ENCODE measurements at places on chromosomes 5 and 9.

DNA sequence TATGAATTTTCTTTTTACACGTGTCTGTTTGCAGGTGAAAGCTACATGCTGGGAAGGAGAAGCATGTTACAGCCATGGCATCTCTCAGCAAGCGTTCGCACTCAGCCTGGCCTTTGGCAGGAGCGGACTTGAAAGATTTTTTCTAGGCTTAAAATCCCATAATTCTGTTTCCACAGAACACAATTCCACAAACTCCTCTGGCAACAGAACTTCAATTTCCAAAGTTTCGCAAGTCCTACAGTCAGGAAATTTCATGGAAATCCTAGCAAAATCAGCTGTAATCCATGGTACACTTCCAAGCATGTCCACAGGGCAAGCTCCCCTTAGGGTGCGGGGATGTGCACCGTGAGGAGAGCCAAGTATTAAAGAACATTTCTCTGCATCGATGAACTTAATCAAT lies 35.9 kb downstream of the SUB1 start:
- no peak for DNase-seq

DNA sequence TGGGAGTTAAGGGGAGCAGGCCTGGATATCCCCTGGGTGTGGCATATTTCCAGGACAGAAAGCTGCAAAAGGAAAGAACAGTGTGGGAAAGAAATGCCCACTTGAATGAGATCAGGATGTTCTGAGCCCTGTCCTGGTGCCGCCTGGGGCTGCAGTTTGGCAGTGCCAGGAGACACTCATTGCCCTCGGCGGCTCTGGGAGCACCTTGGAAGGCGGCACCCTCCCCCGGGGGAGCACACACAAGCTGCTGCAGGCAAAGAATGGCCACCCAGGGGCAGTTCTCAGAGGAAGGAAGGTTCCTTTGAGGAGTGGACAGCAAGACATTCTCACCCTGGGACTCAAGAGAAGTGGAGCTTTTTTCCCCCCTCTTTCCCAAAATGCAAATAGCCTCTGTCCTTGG lies 305.3 kb downstream of the NTRK2 start:
- no peak for DNase-seq

DNA sequence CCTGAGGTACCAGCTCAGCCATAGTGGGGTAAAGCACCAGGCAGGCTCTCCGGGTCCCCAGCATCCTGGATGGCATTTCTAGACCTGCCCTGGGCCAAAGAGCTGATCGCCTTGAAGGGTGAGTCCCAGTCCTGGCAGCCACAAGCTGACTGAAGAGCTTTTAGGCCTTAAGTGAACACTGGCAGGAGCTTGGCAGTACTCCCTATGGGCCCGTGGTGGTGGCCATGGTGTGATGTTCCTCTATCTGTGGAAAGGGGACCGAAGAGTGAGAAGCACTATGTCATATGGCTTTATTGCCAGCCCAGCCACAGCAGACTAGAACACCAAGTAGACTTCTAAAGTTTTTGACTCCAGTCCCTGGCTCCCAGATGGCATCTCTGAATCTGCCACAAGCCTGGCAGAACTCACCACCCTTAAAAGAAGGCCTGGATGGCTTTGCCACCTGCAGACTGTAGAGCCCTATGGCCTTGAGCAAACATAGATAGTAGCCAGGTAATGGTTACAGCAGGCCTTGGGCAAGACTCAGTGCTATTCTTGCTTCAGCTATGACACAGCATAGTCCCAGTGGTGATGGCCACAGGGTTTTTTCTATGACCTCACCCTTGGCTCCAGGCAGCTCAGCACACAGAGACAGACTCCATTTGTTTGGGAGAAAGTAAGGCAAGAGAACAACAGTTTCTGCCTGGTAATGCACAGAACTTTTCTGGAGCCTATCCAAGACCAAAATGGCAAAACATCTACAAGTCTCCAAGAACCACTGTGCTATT lies 801.5 kb upstream of the DMAC1 start:
- DNase-seq, result no peak

GRCh38 chr5:120767178-120767820 lies 303.2 kb downstream of the PRR16 start:
- no peak for DNase-seq

GRCh38 chr5:107485184-107485583 lies 185.6 kb downstream of the EFNA5 start:
- no peak for DNase-seq

DNA sequence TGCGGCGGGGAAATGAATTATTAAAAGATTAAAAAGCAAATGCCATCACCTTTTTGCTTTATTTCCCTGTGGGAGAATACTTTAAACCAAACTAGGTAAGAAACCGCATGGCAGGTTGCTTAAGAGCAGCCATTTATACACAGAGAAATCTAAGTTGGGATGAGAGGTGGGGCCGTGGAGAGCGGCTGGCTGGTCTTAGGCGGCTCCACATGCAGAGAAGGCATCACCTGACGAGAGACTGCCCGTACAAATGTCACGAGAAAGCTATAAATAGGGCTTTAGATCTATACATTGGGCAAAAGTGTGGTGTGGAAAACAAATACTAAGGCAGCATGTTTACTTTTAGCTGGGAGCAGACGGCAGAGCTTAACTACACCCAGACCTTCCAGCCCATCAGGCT lies 39.4 kb downstream of the MED27 start:
- DNase-seq, result no peak

DNA sequence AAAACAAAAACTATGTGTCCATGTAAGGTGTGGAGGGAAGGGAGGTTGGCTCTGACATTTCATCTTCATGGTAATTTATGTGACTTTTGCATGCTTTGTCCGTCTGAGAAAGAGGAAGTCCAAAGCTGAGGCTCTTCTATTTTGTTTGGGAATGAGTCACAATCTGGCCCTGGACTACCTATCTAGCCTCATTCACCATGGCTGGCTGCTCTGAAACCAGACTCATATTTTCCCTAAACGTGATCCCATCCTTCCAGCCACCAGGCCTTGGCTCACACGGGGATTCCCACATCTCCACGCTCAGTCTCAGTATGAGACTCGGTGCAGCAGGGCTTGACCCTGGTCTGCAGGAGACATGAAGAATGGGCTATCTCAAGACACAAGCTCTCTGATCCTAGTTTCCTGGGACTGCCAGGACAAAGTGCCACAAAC lies 672.8 kb downstream of the ACTL7B start:
- DNase-seq, result no peak

DNA sequence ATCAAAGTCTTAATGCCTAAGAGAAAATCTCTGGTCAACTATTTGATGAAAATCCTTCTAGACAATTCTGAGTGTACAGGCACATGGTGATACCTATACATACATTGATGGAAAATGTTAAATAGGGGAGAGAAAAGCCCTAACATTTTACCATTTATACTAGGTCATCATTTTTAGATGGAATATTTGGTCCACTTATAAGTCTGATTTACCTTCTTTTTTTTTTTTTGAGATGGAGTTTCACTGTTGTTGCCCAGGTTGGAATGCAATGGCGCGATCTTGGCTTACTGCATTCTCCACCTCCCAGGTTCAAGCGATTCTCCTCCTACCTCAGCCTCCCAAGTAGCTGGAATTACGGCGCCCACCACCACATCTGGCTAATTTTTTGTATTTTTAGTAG lies 81.7 kb downstream of the FCHO2 start:
- no peak for DNase-seq

DNA sequence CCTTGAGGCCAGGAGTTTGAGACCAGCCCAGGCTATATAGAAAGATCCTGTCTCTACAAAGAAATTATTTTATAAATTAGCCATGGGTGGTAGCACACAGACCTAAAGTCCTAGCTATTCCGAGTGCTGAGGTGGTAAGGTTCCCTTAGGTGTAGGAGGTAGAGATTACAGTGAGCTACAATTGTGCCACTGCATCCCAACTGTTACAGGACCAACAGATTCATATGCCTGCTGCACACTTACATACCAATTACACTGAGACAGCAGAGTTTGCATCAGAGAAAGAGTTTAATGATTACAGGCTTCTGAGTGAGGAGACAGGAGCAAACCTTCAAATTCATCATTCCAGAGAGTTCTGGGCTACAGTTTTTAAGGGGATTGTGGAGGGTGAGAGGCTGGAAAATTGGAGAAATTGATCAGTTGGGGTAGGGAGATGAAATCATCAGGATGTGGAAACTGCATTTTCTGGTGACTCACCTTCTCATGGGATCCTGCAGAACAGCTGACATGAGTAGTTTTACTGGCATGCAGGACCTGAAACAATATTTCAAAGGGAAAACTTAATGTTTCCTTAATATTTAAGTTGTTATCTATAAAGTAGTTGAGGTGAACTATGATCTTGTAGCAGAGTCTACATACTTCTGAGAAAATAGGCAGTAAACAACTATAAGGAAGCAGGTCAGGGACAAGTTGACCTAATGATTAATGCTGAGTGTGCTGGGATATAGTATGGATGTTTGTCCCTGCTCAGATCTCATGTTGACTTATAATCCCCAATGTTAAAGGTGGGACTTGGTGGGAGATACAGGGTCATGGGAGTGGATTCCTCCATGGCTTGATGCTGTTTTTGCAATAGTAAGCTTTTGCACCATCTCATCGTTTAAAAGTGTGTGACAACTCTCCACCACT lies 54.7 kb downstream of the ANXA2R start:
- DNase-seq, result no peak

- no peak for DNase-seq
These were observed 287.4 kb upstream of the ACTBL2 start for GRCh38 chr5:57770039-57770438.

- no peak for DNase-seq
These were observed 58.9 kb upstream of the SLC30A5 start for GRCh38 chr5:69034898-69035297.

DNA sequence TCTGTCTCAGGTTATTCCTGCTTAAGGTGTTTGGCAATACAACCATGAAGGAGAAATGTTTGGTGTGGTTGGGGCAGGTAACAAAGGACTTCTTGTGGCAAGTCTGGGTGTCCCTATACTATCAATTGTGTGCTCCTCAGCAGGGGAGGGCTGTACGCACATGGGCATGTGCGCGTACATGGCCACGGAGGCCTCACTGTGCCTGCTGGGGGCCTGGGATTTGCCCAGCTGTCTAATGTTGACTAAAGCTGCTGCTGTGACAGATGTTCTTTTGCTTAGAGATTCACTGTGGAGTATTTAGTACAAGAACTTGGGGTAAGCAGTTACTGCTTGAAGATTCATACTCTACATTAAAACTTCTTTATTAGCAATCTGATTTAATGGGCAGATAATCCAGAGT lies 97.5 kb downstream of the HSPA4 start:
- no peak for DNase-seq

DNA sequence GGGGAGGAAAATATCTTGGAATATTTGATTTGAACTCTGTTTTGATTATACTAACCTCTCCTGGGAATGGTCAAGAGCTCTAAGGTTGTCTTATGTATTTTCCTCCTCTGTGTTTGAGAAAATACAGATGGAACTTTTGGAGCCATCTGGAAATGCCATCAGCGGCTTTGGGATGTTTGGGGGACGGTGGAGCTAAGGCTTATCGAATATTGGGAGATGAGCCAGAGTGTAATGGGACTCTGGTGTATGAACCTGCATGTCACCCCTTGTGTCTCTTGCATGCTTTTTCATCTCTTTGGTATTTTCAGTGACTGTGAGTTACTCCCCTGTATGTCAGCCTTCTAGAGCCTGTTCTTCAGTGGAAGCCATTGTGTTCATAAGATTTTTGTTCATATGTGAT lies 180.0 kb upstream of the OTULINL start:
- DNase-seq, result no peak

All from activated CD4-positive, alpha-beta T cell treated with anti-CD3 and anti-CD28 coated beads, Interleukin-2, amount 50 U/mL, for 4 hours (primary cell).